ENCODE measurements at places on chromosomes 1 and 21.

DNA sequence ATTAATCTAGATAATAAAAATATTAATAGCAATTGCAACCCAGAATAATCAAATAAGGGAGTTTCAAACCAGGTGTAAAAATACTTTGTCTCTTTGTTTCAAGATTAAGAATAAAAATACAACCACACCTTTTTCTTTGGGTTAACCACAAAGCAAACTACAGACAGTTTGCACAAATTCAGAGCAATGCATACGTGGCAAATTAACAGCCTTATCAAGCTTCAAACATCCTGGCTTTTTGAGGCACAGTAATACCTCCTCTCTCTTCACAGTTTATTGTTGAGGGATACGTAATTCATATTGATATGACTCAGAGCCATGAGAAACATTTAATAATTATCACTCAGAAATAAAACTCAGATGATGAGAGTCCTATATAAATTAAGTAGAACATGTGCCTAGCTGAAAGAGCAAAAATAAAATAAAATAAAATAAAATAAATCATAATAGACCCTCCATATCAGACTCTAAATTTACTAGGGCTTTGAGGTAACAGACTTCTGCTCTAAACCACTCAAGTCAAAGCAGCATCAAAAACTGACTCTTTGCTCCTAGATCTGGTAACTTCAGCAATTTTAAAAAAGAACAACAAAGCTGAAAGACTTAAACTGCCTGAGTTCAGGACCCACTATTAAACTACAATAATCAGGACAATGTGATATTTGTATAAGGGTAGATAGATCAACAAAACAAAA, 11.4 kb downstream of the EDEM3 start:
- DNase-seq: no peak
- no peak overlapping the region for H3K27ac ChIP-seq
- H3K4me3 ChIP-seq: no peak overlapping the region
- peaks cover 29% of the 10 kb centered on the region for H3K36me3 ChIP-seq
- peaks cover 58% of the 10 kb centered on the region for H3K4me1 ChIP-seq

DNA sequence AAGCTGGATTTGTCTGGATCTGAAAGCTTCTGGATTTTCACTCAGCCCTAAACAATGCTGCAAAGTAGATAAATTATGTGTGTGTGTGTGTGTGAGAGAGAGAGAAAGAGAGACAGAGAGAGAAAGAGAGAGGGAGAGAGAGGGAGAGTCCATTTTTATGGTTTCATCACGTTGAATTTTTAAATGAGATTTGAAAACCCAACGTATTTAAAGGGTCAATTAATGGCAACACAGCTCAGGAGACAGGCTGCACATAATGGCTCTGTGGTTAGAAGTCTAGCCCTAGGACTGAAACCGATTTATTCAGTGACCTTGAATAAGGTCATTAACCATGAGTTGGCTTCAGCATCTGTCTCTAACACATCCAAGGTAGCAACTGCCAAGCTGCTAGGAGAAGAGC, 35.3 kb upstream of the FMN2 start:
- H3K4me1 ChIP-seq: no peaks in the 10 kb centered on the region
- no peak for DNase-seq
- peaks cover 4% of the 10 kb centered on the region for H3K27me3 ChIP-seq
- H3K27ac ChIP-seq: no peak overlapping the region
- no peak overlapping the region for H3K4me3 ChIP-seq
- no peaks in the 10 kb centered on the region for H3K36me3 ChIP-seq

DNA sequence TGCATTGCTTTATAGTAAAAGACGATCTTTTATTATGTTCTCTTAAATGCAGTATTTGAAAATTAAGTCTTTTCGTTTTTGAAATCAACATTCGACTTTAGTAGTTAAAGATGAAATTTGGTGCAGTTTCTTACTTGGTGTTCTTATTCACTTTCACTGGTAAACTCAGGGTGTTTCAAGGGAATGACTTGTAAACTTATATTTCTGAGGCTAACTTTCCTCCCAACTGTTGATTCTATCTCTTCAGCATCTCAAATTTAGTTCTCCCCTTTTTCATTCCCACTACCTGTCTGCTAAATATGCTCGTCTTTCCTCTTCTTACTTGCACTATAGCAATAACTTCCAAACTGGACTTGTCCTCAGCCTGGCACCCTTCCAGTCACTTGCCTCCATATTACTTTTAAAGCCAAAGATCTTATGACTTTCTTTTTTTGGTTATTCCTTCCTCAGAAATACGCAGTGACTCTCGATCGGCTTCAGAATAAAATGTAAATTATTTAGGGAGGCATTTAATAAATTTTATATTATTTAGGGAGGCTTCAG, 988 bp downstream of the SLC35A3 start:
- peaks cover 36% of the 10 kb centered on the region for H3K4me1 ChIP-seq
- no peak for DNase-seq
- peak overlapping the region; percentile 99 for H3K4me3 ChIP-seq
- peaks cover 6% of the 10 kb centered on the region for H3K36me3 ChIP-seq
- peak overlapping the region; percentile 85 for H3K27ac ChIP-seq
- H3K27me3 ChIP-seq: no peaks in the 10 kb centered on the region

- DNase-seq: no peak
- no peaks in the 10 kb centered on the region for H3K36me3 ChIP-seq
- no peak overlapping the region for H3K27ac ChIP-seq
- peaks cover 22% of the 10 kb centered on the region for H3K4me1 ChIP-seq
- H3K4me3 ChIP-seq: no peak overlapping the region
- no peaks in the 10 kb centered on the region for H3K27me3 ChIP-seq
Measured at GRCh38 chr1:226823643-226824042, 46.8 kb upstream of the PSEN2 start.
